ENCODE measurements at places on chromosomes 5 and 9. TPM values are rescaled to one million over a fixed set of nuclear protein-coding genes. Genes with fewer than 3 reads are reported as not detected.

DNA sequence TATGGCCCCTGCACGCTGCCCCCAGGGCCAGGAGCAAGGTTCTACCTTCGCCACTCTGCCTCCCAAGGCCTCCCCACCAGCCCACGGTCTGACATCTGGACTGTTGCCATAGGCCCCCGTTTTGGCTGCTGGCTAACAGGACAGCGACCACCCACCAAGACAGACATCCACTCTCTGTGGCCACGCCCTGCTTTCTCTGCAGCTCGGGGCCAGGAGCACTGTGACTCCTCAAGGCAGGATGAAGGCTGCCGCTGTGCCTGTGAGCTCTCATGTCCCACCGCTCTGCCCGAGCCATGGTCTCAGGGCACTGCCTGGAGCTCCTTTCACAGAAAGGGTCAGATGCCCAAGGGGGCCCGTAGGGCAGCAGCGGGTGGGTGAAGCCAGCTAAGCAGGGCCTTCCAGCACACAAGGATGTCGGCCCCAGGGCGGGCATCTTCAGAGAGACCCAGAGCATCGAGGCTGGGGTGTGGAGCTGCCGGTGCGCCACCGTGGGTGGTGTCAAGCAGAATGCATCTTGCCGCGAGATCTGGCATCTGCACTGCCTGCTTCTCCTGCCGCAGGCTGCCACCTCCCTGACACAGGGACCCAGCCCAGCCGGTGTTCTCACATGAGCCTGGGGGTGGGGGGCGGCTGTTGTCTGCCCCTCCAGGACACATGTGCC lies 92.2 kb upstream of the ADAMTS2 start:
- no peaks in the 10 kb centered on the region for H3K27me3 ChIP-seq
- no peak overlapping the region for H3K27ac ChIP-seq
- H3K4me1 ChIP-seq = no peaks in the 10 kb centered on the region
- H3K36me3 ChIP-seq = no peaks in the 10 kb centered on the region

DNA sequence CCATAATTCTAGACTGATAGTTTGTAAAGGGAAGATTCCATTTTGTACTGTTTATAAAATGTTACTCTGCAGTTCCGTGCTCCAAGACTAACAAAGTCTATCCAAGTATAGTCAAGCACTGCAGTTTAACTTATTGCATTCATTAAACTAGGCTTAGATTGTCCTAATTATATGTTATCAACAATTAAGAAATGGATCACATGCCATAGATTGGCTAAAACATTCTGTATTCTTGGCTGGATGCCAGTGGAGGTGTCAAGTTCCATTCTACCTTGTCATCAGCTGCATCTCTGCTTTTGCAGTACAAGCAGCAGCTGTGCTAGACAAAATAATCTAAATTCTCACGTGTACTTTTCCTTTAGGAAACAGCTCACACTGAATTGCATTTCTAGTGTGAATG lies 69.4 kb upstream of the MEF2C start:
- peak; percentile 28 for DNase-seq
- no peaks in the 10 kb centered on the region for H3K27me3 ChIP-seq
- H3K36me3 ChIP-seq = no peaks in the 10 kb centered on the region
- peaks cover 10% of the 10 kb centered on the region for H3K4me1 ChIP-seq
- H3K27ac ChIP-seq = no peak overlapping the region

DNA sequence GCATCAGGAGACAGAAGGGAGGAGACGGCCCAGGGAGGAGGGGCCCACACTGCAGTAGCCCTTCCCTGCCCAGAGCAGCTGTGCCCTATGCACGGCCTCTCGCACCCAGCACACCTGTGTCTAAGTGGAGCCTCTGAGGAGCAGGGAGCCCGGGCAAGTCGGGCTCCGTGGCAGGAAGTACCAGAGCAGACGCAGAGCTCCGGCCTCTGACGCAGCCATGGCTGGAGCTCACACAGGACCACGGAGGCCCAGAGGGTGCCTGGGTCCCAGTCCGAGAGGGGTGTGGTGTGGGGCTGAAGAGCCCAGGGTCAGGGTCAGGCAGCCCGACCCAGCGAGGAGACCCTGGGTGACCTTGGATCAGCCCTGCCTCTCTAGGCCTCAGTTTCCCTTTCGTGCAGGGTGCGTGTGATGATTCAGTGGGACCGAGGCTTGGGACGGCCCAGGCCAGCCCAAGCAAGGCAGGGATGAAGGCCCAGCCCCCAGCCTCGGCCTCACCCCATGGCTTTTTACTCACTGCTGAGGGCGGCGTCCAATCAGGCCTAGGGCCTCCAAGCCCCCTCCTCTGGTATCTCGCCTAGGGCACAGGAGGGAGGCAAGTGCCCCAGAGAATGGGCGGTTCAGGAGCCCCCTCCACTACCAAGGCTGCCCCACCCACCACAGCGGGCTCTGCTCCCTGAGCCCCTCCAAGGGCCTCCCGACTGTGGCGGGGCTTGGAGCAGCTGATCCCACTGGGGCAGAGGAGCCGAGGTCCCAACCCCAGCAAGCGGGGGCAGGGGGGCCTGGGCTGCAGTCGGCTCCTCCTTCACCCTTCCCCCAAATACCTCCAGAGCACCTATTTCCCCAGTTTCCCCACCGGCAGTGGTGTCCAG lies 4.3 kb upstream of the AGPAT2 start:
- no peak overlapping the region for H3K27ac ChIP-seq
- H3K27me3 ChIP-seq = no peaks in the 10 kb centered on the region
- no peaks in the 10 kb centered on the region for H3K4me1 ChIP-seq
- no peaks in the 10 kb centered on the region for H3K36me3 ChIP-seq
- no peak for DNase-seq
- H3K4me3 ChIP-seq = no peak overlapping the region

DNA sequence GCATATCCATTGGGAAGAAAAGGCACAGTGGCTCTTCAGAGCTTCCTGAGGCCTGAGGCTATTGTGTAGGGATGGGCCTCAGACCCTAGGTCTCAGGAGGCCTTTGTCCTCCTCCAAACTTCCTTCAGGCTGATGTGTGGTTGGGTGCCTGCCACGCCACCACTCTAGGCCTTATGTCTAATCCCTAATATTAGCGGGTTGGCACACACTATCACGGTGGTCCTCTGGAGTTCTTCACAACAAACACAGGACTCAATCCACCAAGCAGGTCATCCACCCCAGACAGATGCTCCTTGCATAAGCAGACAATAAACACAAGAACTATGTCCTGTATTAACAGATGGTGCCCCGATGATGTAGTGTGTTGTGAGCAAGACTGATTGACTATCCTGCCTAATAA lies 31.0 kb upstream of the FSTL4 start:
- H3K36me3 ChIP-seq = no peaks in the 10 kb centered on the region
- H3K4me1 ChIP-seq = no peaks in the 10 kb centered on the region
- no peak overlapping the region for H3K4me3 ChIP-seq
- no peak overlapping the region for H3K27ac ChIP-seq
- H3K27me3 ChIP-seq = peaks cover 3% of the 10 kb centered on the region

- no peaks in the 10 kb centered on the region for H3K36me3 ChIP-seq
- no peak overlapping the region for H3K4me3 ChIP-seq
- peaks cover 53% of the 10 kb centered on the region for H3K27me3 ChIP-seq
- DNase-seq = no peak
- no peak overlapping the region for H3K27ac ChIP-seq
Observed at GRCh38 chr5:100904259-100904861, 1.3 kb upstream of the ST8SIA4 start.

- no peaks in the 10 kb centered on the region for H3K27me3 ChIP-seq
- peak within 1 kb of the TSS; percentile 94 for H3K27ac ChIP-seq
- H3K4me1 ChIP-seq = peaks cover 30% of the 10 kb centered on the region
- H3K4me3 ChIP-seq = peak within 1 kb of the TSS; percentile 84
- H3K36me3 ChIP-seq = no peaks in the 10 kb centered on the region
Observed at GRCh38 chr5:80407735-80408483, at the start of gene ZFYVE16. Gene ZFYVE16, plus strand, starts transcription at chr5:80408064. Its CDS starts 26,084 bp downstream, at chr5:80434148.

DNA sequence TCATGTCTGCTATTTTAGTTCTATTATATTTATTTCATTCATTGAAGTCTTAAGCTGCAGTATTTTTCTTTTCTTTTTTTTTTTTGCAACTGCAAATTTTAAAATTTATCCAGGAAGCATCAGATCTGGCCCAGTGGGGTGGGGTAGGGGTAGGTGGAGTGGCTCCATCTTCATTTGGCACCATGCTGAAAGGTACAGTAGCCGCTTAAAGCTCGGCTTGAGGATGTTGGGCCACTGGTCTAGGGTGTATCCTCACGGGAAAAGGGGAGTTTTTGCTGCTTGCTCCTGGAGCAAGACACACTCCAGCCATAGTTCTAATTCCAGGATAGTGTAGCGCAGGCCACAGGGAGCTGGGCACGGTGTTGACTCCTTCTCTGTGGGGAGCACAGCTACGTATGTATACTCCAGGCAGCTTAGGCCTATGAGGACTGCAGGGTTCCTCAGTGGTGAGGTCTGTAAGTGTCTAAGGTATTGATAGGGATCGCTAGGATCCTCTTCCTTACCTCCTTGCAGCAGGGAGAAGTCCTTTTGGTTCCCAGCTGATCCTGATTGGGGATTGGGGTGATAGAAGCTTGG lies 22.7 kb downstream of the RCL1 start:
- no peaks in the 10 kb centered on the region for H3K4me1 ChIP-seq
- no peak overlapping the region for H3K4me3 ChIP-seq
- H3K27ac ChIP-seq = no peak overlapping the region
- no peak for DNase-seq
- H3K36me3 ChIP-seq = no peaks in the 10 kb centered on the region
- no peaks in the 10 kb centered on the region for H3K27me3 ChIP-seq

DNA sequence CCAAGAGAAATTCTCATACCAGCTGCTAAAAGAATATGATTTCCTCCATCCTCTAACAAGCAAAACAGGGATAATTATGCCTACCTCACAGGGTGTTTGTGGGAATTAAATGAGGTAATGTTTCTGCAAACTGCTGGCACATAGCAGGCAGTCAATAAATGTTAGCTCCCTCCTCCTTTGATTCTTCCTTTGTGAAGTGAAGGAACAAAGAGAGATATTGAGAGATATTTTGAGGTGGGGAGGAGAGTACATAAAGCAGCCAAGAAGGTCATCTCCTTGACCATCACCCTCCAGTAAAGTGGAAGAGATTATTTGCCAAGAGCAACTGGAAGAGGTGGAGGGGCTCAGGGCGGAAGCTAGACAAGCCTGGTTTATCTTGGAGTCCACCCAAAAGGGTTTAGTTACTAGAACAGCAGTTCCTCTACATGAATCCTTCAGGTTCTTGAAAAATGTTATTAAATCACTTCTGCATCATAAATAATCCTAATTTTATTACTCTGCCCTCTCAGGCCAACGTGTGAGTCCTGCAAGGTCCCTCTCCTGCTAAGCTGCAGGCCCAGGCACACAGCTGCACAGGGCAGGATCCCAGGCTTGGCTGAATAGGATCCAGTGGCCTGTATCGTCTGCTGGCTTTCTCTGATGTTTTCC lies 35.0 kb upstream of the TLE1 start:
- 0 out of 2 replicates have a peak, but pooled peaks cover 4% of the 10 kb centered on the region for H3K27me3 ChIP-seq
- H3K27ac ChIP-seq = no peak overlapping the region
- H3K36me3 ChIP-seq = no peaks in the 10 kb centered on the region
- no peaks in the 10 kb centered on the region for H3K4me1 ChIP-seq
- no peak for DNase-seq

GRCh38 chr5:1053391-1054017 lies 44.9 kb downstream of the NKD2 start:
- H3K36me3 ChIP-seq = no peaks in the 10 kb centered on the region
- H3K4me3 ChIP-seq = no peak overlapping the region
- no peaks in the 10 kb centered on the region for H3K4me1 ChIP-seq
- no peak for DNase-seq

DNA sequence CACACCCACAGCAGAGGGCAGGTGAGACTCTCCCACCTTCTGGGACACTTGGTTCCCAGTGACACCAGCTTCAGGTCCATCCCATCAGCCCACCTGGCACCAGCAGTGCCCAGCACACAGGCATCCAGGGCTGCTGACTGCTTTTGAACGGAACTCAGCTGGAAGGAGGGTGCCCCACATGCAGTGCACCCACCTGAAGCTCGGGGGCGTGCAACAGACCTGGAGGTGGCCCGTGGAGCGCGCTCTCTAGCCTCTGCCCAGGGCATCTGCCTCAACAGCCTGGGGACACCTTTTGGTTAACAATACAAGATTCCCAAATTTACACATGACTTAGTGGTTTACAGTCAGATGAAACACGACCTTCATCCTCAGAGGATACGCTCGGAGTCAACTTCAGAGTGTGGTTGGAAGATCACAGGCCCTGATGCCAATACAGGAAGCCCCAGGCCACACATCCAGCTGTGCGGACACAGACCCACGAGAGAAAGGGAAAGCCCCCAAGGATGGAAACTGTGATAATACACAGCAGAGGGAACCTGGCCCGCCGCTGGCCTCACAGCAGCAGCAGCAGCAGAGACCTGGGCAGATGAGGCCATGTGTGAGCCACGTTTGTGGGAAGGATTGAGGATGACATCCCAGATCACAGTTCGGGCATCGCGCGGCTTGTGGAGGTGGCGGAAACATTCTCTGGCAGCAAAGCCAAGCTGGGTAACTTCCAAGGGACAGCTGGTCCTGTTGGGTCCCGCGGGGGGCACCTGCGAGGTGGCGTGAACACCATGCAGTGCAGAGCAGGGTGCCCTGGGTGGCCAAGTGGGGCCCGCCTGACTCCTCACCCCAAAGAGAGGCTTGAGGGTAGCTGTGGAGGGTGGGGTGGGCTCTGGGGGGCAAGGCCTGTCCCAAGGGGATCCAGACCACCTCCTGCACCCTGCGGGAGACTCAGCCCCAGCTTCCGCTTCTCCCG lies 64.0 kb downstream of the SECISBP2 start:
- no peak for DNase-seq
- no peak overlapping the region for H3K27ac ChIP-seq
- H3K27me3 ChIP-seq = no peaks in the 10 kb centered on the region
- no peaks in the 10 kb centered on the region for H3K36me3 ChIP-seq

GRCh38 chr9:132986114-132986513 lies 7.6 kb downstream of the GFI1B start:
- peaks cover 44% of the 10 kb centered on the region for H3K27me3 ChIP-seq
- H3K36me3 ChIP-seq = no peaks in the 10 kb centered on the region
- DNase-seq = no peak
- H3K27ac ChIP-seq = no peak overlapping the region

- no peaks in the 10 kb centered on the region for H3K4me1 ChIP-seq
- no peak overlapping the region for H3K4me3 ChIP-seq
- H3K36me3 ChIP-seq = no peaks in the 10 kb centered on the region
- no peak overlapping the region for H3K27ac ChIP-seq
- H3K27me3 ChIP-seq = no peaks in the 10 kb centered on the region
Observed at GRCh38 chr5:164422400-164422799, 917.0 kb downstream of the MAT2B start.

- DNase-seq = no peak
- H3K36me3 ChIP-seq = no peaks in the 10 kb centered on the region
- no peak overlapping the region for H3K4me3 ChIP-seq
- no peaks in the 10 kb centered on the region for H3K27me3 ChIP-seq
Observed at GRCh38 chr5:179316982-179317381, 28.3 kb downstream of the ADAMTS2 start.

GRCh38 chr9:98930792-98931191 lies 12.9 kb upstream of the COL15A1 start:
- no peak overlapping the region for H3K27ac ChIP-seq
- H3K27me3 ChIP-seq = no peaks in the 10 kb centered on the region
- DNase-seq = no peak
- H3K4me3 ChIP-seq = no peak overlapping the region

SNX18 gene
- total RNA-seq = 74.4 TPM

KLF4 gene
- total RNA-seq = 28.7 TPM

SGCD gene
- total RNA-seq = 67.0 TPM
